NCI-H1436 treated with DMSO at 0.1 percent for 48 hours (cell line): ENCODE measurements at places on chromosomes 6 and 20.
A peak's percentile ranks its signal among the peaks of the same experiment; 100 is the strongest.

GRCh38 chr6:35486005-35486925, 10.6 kb downstream of the TEAD3 start:
- no peak for DNase-seq

DNA sequence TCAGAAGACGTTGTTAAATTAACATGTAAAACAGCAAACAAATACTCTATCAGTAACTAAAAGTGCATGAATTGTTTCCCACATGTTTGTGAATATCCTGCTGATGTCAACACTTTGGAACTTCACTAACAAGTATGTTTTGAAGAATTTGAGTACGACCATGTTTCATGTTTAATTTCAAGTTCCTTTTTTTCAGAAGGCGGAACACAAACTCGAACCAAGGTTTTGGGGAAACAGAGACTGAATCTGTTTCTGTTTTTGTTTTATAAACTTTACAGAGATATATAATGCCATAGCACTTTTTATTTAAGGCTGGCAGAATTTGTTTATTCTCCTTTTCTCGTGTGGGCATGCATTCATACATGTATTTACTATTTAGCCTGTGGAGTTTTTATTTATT, 509.3 kb upstream of the CITED2 start:
- no peak for DNase-seq

DNA sequence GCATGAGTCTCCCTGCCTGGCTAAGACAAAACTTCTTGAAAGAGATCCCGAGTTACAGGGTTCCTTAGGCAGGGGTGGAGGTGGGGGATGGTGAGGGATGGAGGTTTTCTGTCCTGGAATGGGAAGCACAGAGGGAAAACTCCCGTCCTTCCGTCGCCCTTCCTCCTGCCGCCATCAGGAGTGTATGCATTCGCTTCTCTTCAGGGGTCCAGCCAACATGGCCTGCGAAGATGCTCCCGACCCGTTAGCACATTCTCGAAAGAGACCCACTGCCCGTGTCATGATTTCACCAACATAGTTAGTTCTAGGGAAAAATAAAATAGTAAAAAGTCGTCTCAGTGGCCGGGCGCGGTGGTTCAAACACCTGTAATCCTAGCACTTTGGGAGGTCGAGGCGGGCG, 37.1 kb downstream of the KIF25 start:
- no peak for DNase-seq

GRCh38 chr6:4929097-4929718, 74.6 kb downstream of the RPP40 start:
- no peak for DNase-seq

- no peak for DNase-seq
Observed at GRCh38 chr20:13034115-13034514, 25.3 kb downstream of the SPTLC3 start.

- no peak for DNase-seq
Observed at GRCh38 chr20:41308290-41308711, 9.2 kb downstream of the ZHX3 start.

DNA sequence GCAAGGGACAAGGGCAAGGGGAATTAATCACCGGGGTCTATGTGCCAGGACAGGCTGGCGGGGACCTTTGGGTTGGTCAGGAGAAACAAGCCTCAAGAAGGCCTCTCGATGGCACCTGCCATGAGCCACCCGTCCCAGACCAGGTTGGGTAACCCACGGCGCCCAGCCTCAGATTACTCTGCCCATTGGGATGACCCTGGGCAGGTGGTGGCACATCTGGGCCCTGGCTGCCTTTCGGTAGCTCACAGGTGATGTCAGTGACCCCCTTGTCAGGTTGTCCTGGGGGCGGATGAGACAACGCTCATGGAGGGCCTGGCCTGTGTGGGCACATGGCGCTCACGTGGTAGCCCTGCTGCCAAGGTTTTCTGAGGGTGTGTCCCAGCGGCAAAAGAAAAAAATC, 152.2 kb downstream of the SYCP2 start:
- DNase-seq, result no peak

DNA sequence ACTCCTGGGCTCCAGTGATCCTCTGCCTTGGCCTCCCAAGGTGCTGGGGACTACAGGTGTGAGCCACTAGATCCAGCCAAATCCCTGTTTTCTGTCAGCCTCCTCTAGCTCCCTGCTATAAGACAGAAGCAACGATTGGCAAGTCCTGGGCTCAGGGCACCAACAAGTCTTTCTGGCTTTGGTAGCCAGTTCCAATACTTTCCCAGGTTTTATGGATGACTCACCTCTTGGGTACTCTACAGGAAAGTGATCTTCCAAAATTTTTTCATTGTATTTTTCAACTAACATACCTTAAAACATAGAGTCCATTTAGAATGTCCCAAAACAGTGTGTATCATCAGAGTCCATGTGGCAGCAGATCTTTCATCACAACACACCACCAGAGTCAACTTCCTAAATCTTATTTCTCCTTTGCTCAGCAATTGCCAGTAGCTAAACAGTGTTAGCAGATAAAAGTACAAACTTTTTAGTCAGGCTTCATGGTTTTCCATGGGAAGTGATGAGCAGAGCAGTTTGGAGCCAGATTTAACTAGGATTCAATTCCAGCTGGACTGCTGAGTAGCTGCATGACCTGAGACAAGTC, 13.3 kb downstream of the GABBR1 start:
- DNase-seq, result no peak

- no peak for DNase-seq
Observed at GRCh38 chr6:105783333-105783935, 302.7 kb upstream of the PRDM1 start.

DNA sequence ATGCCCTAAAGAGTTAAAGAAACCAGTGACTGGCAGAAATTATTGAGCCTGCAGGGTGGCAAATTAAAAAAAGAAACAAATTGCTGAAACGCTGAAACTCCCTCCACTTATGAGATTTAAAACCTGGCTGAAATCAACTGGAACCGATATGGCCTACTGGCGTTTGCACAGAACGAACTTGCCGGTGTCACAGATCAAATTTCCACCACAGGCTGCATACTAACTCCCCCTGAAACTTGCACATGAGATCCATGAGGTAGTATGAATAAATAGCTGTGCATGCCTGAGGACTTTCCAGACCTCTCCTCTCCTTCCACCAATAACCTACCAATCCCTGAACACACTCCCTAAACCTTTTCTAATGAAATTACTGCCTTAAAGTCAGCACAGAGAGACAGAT, 150.4 kb downstream of the RNGTT start:
- DNase-seq, result no peak

DNA sequence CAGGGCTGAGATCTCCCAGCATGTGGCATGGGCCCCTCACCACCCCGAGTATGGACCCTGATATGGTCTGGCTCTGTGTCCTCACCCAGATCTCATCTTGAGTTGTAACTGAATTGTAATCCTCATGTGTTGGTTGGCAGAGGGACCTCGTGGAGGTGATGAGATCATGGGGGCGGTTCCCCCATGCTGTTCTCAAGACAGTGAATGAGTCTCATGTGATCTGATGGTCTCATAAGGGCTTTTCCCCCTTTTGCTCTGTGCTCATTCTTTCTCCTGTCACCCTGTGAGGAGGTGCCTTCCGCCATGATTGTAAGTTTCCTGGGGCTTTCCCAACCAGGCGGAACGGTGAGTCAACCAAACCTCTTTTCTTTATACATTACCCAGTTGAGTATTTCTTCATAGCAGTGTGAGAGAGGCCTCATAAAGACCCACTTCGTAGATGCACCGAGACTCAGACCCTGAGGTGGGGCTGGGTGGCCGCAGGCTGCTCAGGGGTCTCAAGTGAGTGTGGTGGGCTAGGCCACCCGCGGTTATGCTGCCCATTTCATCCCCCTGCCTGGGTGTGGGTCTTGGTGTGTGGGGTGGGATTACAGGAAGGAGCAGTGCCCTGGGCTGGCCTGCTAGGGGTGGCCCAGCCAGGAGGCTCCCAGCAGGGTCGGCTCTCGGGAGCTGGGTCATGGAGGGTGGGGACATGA, 26.2 kb upstream of the GATA5 start:
- DNase-seq, result no peak

DNA sequence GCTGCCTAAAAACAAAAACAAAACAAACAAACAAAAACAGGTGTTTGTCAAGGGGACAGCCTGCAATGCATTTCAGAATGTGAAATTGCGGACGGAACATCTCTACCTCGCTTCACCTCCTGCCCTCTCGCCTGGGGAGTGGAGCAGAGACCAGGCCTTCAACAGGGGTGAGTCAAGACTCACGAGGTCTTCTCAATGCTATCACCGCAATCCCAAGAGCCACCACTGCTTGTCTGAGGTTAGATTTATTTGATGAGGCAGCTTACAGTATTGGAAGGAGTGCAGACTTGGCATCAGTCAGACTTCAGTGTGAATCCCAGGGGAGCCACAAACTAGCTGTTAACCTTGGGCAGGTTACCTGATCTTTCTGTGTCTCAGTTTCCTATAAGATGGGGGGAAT, 7.7 kb downstream of the GABRR1 start:
- DNase-seq, result no peak

DNA sequence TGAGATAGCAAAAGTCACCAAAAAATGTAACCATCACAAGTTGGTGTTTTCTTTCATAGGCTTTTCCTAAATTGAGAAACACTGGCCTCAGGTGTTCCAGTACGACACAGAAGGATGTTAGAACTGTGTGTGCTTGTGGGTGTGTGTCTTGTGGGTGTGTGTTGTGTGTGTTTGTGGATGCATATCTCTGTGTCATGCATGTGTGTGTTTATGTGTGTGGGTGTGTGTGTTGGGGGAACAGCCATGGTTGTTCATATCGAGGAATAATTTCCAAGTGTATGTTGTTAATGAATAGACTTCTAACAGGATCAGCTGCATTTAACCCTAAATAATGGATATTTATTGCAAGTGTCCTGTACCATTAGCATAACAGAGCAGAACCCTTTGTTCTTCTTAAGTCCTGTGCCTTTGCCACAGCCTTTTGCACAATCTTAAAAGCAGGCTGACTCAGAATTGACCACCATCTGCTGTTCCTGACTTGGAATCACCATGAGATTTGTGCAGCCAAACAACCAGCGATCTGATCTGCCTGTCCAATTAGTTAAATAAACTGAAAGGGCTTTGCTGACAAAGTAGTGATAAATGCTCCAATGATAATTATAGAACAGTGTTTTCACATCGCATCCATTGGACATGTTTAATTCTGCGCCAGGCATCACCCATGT, 7.6 kb downstream of the CD93 start:
- DNase-seq, result peak; percentile 69

- no peak for DNase-seq
Observed at GRCh38 chr6:43304361-43304760, 4.3 kb downstream of the CRIP3 start.

- DNase-seq, result no peak
Observed at GRCh38 chr20:40506537-40506939, 182.5 kb downstream of the MAFB start.

DNA sequence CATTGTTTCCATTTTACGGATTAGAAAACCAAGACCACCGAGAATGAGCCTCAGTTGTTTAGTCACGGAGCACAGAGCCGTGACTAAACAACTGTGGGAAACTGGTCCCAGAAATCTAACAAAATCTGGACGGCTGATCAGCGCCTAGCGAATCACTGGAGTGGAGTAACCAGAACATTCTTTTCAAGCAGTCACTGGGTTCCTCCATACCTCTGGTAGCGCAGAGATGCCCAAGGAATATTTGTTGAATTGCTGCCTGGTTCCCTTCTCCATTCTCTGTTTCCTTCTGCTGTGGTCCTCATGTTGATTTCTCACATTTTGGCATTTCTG, 62.0 kb downstream of the GPX5 start:
- no peak for DNase-seq

GRCh38 chr20:50304923-50305635, 114.4 kb downstream of the CEBPB start:
- no peak for DNase-seq

DNA sequence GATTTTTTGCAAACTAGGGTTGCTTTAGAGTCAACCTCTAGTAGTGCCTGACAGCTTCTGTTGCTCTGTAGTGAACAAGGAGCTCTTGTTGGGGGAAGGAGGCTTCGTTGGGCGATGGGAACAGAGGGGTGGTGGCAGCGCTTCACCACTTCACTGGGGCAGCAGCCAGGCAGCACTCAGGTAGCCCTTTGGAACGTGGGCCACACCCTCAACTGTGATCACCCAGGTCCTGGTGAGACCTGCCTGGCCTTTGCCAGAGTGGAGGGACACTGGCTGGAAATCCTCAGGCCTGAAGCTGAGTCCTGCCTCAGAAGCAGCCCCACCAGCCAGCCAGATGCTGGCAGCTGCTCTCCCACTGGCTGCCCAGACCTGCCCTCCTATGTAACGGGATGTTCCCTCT, 10.4 kb upstream of the EDN3 start:
- no peak for DNase-seq

GRCh38 chr6:156880913-156881312, 103.7 kb downstream of the ARID1B start:
- no peak for DNase-seq

DNA sequence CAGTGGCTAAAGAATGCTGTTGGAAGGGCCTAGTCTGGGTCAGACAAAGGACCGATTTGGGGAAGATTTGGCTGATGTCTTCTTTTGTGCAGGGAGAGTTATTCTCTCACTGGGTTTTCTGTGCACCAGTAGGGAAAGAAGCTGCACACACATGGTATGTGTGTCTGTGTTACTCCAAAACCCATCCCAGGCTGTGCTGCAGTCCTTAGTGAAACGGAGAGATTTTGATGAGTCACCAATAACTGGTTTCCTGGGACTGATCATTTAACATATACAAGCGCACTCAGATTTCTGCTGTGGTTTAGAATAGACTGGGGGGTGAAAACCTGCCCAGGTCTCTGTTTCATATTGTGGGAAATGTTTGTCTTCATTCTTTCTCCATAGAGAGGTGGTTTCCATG, 1049.8 kb downstream of the KIF16B start:
- no peak for DNase-seq

DNA sequence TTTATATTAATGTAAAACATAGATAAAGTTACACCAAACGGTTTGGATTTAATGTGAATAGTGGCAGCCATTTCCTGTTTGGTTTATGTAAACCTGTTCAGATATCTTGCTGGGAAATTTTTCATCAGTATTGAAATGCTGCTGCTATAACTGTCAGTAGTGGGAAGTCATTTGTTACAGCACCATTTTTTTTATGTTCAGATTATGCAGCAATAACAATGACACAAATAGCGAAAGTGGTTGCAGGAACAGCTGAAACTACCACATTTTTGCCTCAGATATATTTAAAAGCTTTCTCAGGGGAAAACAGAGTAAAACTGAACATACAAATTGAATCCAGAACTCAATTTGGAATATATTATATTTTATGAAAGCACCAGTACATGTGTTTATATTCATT, 128.8 kb upstream of the SIM1 start:
- DNase-seq, result peak; percentile 79
